Smooth muscle cell of the pulmonary artery (primary cell): ENCODE measurements at places on chromosomes 7 and 10. TPM values are rescaled to one million over a fixed set of nuclear protein-coding genes. Genes with fewer than 3 reads are reported as not detected.

Gene GSTO2
- total RNA-seq, result 1.8 and 4.6 TPM in 2 replicates

Gene PPP1R17
- not detected in 2 replicates for total RNA-seq

Gene VPS37D
- 4.1 and 5.7 TPM in 2 replicates for total RNA-seq

Gene LRIT1
- total RNA-seq, result not detected in 2 replicates

Gene GPR26
- not detected in 2 replicates for total RNA-seq

Gene NEUROD6
- total RNA-seq, result not detected in 2 replicates

Gene PRPS1L1
- not detected in 2 replicates for total RNA-seq

Gene ATOH7
- 0.07 TPM in 1 of 2 replicates, not detected in the other for total RNA-seq

Gene RADIL
- 0.13 and 2.0 TPM in 2 replicates for total RNA-seq

Gene FAM20C
- total RNA-seq, result 72.9 and 256 TPM in 2 replicates

Gene ASZ1
- total RNA-seq, result not detected in 2 replicates

Gene DPP6
- not detected in 2 replicates for total RNA-seq

Gene MYO1G
- total RNA-seq, result 0.07 TPM in 2 replicates

Gene TAS2R5
- 1.6 and 2.1 TPM in 2 replicates for total RNA-seq

Gene FAM180A
- total RNA-seq, result 51.3 and 119 TPM in 2 replicates

Gene BUB3
- 145 and 169 TPM in 2 replicates for total RNA-seq

Gene OLAH
- total RNA-seq, result 0.26 TPM in 1 of 2 replicates, not detected in the other

Gene MKI67
- 3.3 and 7.4 TPM in 2 replicates for total RNA-seq

Gene LUC7L2
- 43.5 and 47.7 TPM in 2 replicates for total RNA-seq

Gene OGDH
- total RNA-seq, result 114 and 138 TPM in 2 replicates

Gene BMPER
- 18.8 and 40.1 TPM in 2 replicates for total RNA-seq

Gene PI4K2A
- 21.6 and 24.0 TPM in 2 replicates for total RNA-seq

Gene ANXA11
- total RNA-seq, result 60.9 and 78.7 TPM in 2 replicates

Gene HABP2
- total RNA-seq, result not detected in 2 replicates
